ENCODE measurements at places on chromosomes 3 and 15. TPM values are rescaled to one million over a fixed set of nuclear protein-coding genes. Genes with fewer than 3 reads are reported as not detected.

Gene RUVBL1
- 32.7 TPM for total RNA-seq

Gene LRRC3B
- total RNA-seq: 0.19 TPM

Gene C3orf20
- total RNA-seq: 0.16 TPM

Gene USP50
- 1.1 TPM for total RNA-seq

Gene LTK
- total RNA-seq: 0.91 TPM

Gene SUSD5
- 13.8 TPM for total RNA-seq

Gene PPIP5K1
- 64.6 TPM for total RNA-seq

Gene CD86
- total RNA-seq: 6.3 TPM

- H3K27ac ChIP-seq: no peak overlapping the region
- DNase-seq: no peak
- no peaks in the 10 kb centered on the region for H3K27me3 ChIP-seq
- H3K4me1 ChIP-seq: peaks cover 2% of the 10 kb centered on the region
Measured at GRCh38 chr3:124202754-124203153, 210.8 kb upstream of the ROPN1 start.

DNA sequence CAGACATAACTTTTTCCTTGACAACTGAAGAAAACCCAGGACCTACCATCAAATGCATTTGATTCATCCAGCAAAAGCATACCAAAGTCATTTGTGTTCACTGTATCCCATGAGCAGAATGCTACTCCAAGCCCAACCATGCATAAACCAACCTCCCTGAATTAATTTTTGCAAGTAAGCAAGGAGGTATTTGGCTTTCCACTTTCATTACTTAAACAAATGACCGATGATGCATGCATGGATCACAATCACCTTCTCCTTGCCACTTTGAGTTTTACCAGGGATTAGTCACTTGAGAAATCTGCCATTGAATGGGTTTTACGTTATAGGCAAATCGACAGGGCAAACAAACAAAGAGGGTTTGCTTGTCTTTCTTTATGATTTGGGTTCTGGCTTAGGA is 214.8 kb downstream of the FMN1 start:
- H3K36me3 ChIP-seq: no peaks in the 10 kb centered on the region
- H3K27ac ChIP-seq: no peak overlapping the region
- H3K4me1 ChIP-seq: no peaks in the 10 kb centered on the region
- H3K27me3 ChIP-seq: no peaks in the 10 kb centered on the region
- peak; percentile 49 for DNase-seq

- no peaks in the 10 kb centered on the region for H3K36me3 ChIP-seq
- peak overlapping the region; percentile 73 for H3K27ac ChIP-seq
- H3K4me3 ChIP-seq: no peak overlapping the region
- peak; percentile 44 for DNase-seq
Measured at GRCh38 chr3:42057561-42058211, 33.5 kb upstream of the TRAK1 start.

- H3K4me1 ChIP-seq: no peaks in the 10 kb centered on the region
- H3K4me3 ChIP-seq: peak overlapping the region; percentile 88
- no peak overlapping the region for H3K27ac ChIP-seq
- no peak for DNase-seq
- no peaks in the 10 kb centered on the region for H3K36me3 ChIP-seq
- H3K27me3 ChIP-seq: no peaks in the 10 kb centered on the region
Measured at GRCh38 chr3:138609898-138610266, 1.3 kb downstream of the FAIM start.

GRCh38 chr3:126373682-126374601 is 16.7 kb upstream of the KLF15 start:
- no peak overlapping the region for H3K27ac ChIP-seq
- H3K4me3 ChIP-seq: no peak overlapping the region
- peaks cover 9% of the 10 kb centered on the region for H3K4me1 ChIP-seq
- H3K36me3 ChIP-seq: no peaks in the 10 kb centered on the region

DNA sequence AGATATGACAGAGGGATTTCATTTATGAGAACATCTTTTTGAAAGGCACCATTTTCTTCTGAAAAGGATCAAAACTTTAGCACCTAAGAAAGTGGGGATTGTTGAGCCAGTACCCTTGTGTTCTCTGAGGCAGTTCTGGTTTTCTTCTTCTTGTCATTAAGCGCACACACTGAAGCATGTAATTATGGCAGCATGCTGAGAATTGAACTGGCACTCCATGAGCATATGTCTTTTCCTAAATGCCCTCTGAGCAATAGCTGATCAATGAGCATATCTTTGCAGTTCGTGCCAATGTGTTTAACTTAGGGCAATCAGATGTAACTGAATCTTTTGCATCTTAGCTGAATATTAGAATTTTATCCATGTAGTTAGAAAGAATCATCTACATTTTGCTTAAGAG is 53.9 kb upstream of the VGLL3 start:
- DNase-seq: no peak
- H3K4me1 ChIP-seq: no peaks in the 10 kb centered on the region
- H3K4me3 ChIP-seq: no peak overlapping the region
- no peaks in the 10 kb centered on the region for H3K27me3 ChIP-seq

DNA sequence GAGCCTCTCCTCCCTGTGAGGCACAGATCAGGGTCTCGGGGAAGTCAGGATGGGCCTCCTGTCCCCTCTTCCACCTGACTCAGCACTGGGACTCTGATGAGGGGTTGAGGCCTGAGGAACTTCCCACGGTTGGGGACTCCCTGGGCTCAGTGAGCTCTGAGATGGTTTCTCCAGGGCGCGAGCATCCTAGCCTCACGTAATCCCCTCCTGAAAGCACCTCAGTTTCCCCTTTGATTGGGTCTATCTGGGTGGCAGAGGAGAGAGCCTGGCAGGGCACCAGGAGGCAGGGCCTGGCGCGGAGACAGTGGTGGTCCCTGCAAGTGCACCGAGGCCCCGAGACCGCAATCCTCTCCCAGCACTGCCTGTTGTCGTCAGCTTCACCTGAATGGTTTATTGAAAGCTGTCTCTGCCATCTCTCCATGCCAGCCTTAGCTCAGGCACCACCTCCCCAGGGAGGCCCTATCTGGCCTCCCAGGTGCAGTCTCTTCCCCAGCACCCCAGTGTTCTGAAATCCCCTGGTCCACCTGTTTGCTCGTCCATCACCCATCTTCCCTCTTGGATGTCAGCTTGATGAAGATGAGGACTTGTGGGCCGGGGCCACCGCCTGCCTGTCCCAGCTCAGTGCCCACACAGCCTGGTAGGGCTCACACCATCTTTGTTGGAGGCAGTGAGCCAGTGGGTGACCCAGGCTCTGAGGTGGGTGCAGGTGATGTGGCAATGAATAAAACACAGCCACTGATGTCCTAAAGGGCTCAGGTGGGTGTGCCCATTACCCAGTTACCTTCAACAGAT is 52.2 kb upstream of the PCSK6 start:
- no peaks in the 10 kb centered on the region for H3K4me1 ChIP-seq
- H3K27ac ChIP-seq: no peak overlapping the region
- no peak for DNase-seq
- H3K27me3 ChIP-seq: no peaks in the 10 kb centered on the region

DNA sequence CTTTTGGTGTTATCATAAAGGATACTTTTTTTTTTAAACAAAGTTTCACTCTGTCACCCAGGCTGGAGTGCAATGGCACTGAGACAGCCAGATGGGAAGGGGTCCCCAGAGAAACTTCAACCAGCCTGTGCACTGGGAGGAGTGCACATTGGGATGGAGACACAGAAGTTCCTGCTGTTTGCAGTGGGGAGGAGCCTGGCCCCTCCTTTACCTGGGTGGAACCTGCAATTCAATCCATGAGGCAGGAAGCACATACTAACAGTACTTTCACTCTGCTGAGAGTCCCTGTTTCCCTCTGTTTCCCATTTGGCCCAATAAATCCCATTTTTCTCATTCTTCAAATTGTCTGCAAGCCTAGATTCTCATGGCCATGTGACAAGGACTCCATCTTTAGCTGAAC is 42.3 kb upstream of the LHFPL4 start:
- no peak for DNase-seq
- no peaks in the 10 kb centered on the region for H3K27me3 ChIP-seq
- no peak overlapping the region for H3K27ac ChIP-seq
- no peak overlapping the region for H3K4me3 ChIP-seq
- H3K36me3 ChIP-seq: no peaks in the 10 kb centered on the region
- no peaks in the 10 kb centered on the region for H3K4me1 ChIP-seq

DNA sequence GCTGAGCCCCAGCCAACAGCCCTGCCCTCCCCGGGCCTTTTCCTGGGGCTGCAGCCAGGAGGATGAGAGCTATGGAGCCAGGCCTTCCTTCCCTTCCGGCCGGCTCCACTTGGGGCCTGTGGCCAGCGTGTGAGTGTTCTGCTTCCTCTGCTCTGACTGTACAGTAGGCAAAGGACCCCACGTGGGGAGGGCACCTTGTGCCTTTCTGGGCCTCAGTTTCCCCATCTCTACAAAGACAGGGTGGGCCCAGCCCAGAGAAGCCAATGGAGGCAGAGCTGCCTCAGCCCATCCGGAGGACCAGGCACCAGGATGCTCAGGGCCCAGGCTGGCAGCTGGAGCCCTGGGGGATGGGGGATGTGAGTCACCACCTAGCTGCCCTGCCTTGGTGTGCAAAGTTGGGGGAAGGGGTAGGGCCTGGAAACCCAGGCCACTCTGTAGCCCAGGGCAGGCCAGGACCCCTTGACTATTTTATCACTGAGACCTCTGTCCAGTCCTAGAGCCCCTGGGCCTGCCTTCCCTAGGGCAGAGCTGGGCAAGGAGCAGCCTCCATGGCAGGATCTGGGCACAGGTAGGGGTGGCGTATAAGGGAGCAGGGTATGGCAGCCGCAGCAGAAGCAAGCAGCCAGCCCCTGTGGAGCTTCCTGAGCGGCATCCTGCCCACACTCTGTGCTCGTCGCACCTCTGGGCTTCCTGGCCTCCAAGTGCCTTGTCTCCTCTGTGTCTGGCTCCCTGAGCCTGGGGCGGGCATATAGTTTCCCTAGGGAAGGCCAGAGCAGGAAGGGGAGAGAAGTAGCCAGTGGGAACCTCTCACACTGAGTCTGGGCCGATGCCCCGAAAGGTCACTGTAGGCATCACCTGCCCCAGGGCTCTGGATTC is 1.8 kb downstream of the PSTPIP1 start:
- no peaks in the 10 kb centered on the region for H3K4me1 ChIP-seq
- no peak for DNase-seq
- H3K36me3 ChIP-seq: no peaks in the 10 kb centered on the region
- H3K4me3 ChIP-seq: no peak overlapping the region

DNA sequence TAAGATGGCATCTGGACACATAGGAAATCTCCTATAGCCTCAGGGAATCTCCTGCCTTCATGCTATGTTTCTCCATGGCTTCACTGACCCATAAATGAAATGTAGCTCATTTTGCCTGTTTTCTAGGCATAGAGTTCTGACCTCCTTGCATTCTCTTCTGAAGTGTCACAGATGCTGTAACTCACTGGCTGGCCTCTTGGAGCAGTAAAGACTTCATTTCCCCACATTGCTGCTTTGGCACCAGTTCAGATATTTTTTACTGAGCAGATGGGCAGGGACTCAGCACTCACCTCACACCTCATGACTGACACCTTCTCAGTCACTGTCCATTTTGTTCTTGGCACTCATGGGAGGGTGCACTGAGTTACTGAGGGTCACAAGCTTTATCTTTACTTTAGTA is 286.7 kb upstream of the TGFBR2 start:
- peak; percentile 38 for DNase-seq
- no peaks in the 10 kb centered on the region for H3K4me1 ChIP-seq
- no peak overlapping the region for H3K4me3 ChIP-seq
- no peaks in the 10 kb centered on the region for H3K36me3 ChIP-seq
- H3K27ac ChIP-seq: no peak overlapping the region

DNA sequence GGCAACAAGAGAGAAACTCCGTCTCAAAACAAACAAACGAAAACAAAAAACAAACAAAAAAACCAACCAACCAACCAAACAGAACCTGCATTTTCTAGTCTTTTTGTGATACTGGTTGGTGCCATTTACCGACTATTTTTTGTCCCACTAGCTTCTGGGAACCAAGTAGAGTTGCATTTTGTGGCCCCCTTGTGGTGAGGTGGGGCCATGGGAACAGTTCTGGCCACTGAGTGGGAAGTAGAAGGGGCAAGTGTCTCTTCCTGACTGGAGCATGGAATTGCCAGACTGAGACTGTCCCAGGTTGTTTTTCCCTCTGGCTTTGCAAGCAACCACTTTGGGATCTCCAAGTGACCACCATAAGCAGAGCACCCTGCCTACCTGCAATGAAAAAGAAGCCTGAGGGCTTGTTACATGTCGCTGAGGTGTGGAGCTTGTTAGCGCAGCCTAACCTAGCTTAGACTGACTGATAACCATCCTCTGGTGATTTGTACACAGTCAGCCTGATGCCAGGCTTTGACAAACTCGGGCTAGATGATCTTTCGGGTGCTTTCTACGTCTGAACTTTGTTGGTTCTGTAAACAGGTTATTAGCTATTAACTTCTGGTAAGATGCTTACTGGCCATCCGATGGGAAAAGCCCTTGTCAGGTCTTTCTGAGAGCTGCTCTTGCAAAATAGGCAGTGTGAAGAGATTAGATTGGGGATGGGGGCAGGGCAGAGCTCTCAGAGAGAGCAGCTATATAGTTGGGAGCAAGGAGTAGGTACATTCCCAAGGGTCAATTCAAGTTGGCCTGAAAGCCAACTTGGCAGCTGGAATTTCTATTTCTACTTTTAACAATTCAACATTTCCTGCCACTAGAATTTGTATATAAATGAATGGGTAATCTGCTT is 172.2 kb downstream of the SSR3 start:
- no peak overlapping the region for H3K27ac ChIP-seq
- no peaks in the 10 kb centered on the region for H3K36me3 ChIP-seq
- no peak overlapping the region for H3K4me3 ChIP-seq
- H3K4me1 ChIP-seq: no peaks in the 10 kb centered on the region
- no peaks in the 10 kb centered on the region for H3K27me3 ChIP-seq

DNA sequence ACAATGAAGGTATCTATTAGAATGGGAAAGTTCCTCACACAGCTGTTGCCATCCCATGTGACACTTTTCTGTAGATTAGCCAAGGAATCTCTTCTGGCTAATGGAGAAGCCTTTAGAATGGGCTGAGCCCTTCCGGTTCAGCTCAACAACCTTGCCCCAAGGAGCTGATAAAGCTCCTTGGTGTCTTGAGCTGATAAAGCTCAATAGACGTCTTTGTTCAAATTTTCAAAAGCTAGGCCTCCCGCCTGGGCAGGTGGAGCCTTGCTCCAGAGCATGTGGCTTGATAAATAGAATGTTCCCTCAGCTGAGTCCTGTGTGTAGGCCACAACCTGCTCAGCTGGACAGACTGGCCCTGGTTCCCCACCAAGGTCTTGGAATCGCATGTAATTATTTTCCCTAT is 7.2 kb upstream of the BNIP2 start:
- no peaks in the 10 kb centered on the region for H3K4me1 ChIP-seq
- no peak overlapping the region for H3K4me3 ChIP-seq
- no peak overlapping the region for H3K27ac ChIP-seq
- no peak for DNase-seq

DNA sequence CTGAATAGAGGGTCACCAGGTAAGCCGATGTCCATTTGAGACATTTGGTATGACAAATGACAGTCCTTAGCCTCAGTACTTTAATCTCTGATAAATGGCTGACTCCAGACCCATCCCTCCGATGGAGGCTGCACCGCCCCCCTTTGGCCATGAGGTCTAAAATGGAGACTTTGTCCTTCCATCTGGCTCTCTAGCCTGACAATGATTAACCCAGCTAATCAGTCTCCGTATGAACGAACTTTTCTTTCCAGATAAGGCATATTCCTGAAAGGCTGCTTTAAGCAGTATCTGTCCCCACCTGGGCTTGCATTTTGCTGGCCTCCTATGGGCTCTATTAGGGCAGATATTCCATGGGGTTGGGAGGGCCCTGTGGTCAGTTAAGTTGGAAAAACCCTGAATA is 10.8 kb upstream of the MYZAP start:
- H3K36me3 ChIP-seq: no peaks in the 10 kb centered on the region
- no peaks in the 10 kb centered on the region for H3K4me1 ChIP-seq
- H3K4me3 ChIP-seq: no peak overlapping the region
- H3K27ac ChIP-seq: no peak overlapping the region
